ENCODE measurements at places on chromosomes 2 and 18.

DNA sequence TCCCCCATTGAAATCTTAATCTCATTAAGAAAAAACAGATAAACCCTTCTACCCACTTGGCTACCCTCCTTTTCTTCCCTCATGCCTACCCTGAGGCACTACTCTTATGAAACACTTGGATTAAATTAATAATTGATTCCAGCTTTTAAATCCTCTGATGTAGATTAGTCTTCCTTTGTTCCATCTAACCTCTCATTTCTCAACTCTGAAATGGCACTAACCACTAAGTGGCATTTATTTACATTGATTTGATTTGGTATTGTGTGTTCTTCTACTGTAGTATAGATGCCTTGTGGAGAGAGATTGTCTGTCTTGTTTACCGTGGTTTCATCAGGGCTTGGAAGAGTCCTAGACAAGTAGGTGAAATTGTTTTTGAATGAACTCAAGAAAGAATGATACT, 26.7 kb downstream of the ITGA4 start:
- no peak for DNase-seq

DNA sequence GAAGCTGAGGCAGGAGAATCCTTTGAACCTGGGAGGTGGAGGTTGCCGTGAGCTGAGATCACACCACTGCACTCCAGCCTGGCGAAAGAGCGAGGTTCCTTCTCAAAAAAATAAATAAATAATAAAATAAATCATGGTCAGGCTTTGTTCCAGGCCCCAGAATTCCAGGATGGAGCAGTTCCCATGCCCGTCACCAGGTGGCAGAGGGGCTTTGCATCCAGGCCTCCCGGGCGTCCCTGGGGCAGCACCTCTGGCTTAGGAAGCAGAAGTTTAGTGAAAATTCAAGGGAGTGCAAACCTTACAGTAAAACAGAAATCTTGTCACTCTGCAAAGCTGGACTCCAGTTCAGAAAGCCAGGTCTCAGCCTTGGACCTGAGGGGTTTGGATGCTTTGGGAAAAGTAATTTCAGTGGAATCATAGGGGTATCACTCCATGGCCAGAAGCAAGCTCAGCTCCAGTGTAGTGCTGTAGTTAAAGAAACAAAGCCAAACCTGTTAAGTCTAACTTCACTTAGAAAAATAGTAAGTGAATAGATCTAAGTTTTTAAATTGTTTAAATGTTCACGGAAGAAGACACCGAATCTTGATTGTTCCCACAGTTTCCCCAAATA, 512.7 kb downstream of the CMPK2 start:
- DNase-seq: peak; percentile 59

- peak; percentile 52 for DNase-seq
Observed at GRCh38 chr2:132678483-132678882, 8.5 kb upstream of the LYPD1 start.

DNA sequence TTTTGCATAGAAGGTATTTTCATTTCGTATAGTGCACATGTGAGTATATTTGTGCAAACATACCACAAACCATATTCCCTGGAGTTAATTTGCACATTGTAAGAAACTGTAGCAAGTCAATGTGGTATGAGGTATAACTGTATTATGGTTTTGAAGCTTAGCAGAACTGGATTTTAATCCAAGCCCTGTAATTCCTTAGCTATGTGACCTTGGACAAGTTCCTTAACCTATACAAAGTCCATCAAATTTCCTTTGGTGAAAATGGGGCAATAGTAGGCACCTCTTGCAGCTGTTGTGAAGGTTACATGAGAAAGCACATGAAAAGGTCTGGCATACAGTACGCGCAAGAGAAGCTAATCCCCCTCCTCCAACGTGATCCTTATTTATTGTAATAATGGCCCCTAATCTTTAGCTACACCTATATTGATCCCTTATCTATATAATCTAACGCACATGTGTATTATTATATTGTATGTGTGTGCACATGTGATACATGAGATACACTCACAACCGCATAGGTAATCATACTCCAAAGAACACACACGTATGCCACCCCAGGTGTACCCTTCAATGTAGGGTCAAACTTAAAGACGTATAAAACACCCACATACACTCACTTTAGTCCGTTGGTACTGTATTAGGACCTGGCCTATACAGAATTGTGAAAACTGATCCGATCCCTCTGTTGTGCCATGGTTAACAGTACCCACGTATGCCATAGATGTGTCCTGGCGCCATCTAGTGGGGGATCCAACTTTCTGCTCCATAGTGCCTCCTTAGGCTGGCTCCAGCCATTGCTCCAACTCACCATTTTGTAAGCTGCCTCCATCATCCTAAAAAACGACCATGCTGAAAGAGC, 402.9 kb upstream of the SLC14A2 start:
- DNase-seq: peak; percentile 75

- DNase-seq: no peak
Observed at GRCh38 chr2:224063298-224063648, 24.2 kb upstream of the SERPINE2 start.

DNA sequence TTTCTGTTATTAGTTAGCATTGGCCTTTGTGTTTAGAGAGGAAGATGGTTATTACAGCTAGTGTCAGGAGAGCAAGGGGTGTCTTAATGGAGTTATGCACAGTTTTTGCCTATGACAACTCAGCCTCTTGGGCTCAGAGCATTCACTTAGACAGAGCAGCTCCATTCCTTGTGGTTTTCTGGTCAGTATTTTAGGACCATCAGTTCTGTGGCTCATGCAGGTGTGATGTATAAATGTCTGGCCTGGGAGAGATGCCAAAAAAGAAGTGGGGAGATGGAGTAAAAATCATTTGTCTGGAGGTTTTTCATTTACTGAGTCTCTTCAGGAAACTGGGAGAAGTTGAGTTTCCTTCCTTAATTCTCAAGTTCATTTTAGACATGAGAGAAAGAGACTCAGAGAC, 79.7 kb downstream of the PRKCE start:
- DNase-seq: no peak
